ENCODE measurements at places on chromosomes 7 and 10. TPM values are rescaled to one million over a fixed set of nuclear protein-coding genes. Genes with fewer than 3 reads are reported as not detected.

NPC1L1 gene
- 3.4 TPM for polyA plus RNA-seq

SEMA3D gene
- polyA plus RNA-seq, result 0.19 TPM

ATOH7 gene
- polyA plus RNA-seq, result 0.11 TPM

ATE1 gene
- 2.8 TPM for polyA plus RNA-seq

ZNF727 gene
- polyA plus RNA-seq, result 0.68 TPM

PDCD4 gene
- 283 TPM for polyA plus RNA-seq

CLDN12 gene
- polyA plus RNA-seq, result 10.5 TPM

Measured in pancreas (tissue), 10 donors.